ENCODE measurements at places on chromosomes 7 and 10.

DNA sequence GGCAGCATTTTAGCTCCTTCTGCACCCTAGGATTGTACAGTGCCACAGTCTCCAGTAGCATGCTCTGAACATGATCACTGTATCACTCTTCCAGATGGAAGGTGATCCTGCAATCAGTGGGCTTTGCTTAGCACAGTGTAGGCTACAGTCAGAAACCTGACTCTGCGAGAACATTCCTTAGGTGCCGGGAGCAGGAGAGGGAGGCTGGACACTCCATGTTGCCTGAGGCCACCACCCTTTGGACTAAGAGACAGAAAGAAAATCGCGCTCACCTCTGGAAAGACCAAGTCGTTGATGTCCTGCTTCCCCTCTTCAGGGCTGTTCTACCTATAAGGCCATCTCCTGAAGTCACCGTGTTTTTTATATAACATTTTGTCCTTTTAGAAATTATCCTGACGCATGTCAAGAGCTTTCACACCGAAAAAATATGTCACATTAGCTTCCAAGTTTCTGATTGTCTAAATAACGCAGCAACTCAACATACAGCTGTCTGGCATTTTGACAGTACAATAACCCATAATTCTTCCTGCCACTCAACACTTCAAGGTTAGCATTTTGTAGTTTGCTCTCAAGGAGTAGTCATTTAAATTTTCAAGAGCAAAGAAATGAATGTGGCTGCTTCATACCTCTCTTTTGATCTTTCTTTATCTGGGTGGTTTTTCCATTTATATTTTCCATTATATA is 563.1 kb downstream of the LRMDA start:
- DNase-seq: no peak

- no peak for DNase-seq
These were observed 70.7 kb downstream of the CRPPA start for GRCh38 chr7:16350634-16351033.

DNA sequence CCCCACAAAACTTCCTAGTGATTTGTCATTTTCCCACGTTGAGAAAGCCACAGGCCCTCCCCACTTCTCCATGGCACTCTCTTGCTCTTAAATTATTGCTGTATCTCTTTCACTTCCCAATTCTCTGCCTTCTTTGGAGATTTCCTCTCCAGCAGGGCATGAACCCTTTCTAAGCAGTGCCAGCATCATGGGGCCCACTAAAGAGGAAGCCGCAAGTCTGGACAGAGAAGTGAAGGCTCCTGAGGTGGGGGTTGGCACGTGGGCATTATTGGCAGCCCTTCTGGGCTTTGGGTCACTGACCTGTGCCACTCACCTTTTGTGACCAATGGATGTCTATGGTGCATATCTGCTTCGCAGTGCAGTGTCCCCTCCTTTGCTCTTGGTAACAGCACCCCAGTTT is 97.7 kb upstream of the TCF7L2 start:
- no peak for DNase-seq

DNA sequence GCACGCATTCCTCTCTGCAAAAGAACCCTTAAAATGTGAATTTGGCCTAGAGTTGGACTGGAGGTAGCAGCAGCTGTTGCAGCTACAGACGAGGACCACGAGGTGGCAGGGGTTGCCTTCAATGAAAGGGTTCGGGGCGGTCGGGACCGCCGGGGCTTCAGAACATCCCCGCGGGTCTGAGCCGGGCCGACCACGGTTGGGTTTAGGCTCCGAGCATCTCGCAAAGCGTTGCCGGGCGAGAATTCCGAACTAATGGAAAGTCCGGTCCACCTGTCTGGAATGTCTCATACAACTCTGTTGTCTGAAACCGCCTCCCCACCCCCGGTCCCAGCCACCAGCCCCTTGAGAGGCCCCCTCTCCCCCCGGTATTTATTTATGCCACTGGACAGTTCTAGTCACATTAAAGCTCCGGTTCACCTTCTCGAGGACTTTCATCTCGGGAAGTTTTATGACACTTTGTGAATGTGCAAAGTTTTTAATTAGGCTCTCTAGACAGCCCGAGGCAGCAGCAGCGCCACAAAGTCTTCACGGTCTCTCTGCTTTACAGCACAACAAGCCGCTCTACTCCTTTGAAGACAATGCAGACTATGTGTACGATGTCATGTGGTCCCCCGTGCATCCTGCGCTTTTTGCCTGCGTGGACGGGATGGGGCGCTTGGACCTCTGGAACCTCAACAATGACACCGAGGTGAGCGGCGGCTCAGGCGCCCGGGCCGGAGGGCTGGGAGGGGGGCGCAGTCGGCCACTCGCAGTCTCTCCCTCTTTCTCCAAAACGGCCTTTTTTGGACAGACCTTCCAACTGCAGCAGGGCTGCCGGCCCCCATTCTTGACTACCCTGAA is 246.2 kb downstream of the SLC25A13 start:
- peak; percentile 40 for DNase-seq

- DNase-seq: no peak
These were observed 22.2 kb downstream of the ENTPD7 start for GRCh38 chr10:99681553-99681952.

DNA sequence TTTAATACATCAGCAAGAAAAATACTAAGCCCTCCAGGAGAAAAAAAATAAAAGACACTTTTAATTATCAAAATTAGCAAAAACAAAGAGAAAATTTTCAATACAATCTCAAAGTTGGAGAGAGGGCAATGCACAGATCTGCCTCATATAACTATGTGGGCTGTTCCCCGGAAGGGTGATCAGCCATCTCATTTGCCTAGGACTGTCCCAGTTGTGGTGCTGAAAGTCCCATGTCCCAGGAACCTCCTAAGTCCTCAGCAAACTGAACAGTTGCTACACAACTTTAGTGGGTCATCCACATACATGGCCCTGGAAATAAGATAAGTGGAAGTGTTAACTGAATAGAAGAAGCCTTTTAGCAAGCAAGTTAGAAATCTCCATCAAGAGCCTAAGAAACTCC is 14.4 kb downstream of the CFAP70 start:
- no peak for DNase-seq
